ENCODE measurements at places on chromosomes 11 and 22.

GRCh38 chr11:64223001-64223651 is 2.9 kb downstream of the TRPT1 start:
- no peak for DNase-seq

- no peak for DNase-seq
These were observed 143.0 kb downstream of the ELP4 start for GRCh38 chr11:31652528-31652927.

- DNase-seq, result no peak
These were observed 17.3 kb downstream of the SLC3A2 start for GRCh38 chr11:62898027-62898426.

DNA sequence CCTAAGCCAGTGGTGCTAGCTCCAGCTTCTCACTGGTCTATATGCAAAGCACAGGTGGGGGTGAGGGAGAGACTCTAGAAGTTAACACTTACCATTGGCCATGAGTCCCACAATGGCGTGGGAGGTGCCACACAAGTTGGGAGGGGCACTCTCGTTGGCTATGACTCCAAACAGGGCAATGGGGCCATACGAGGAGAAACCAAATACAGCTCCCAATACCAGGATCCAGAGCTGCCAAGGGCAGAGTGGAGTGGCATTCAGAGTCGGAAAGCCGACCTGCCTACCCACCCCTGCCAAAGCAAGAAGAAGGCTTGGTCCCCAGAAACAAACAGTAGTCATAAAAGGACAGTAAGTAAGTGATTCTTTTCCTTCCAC is 5.6 kb downstream of the SLC37A4 start:
- no peak for DNase-seq

GRCh38 chr11:59755701-59756557 is 753 bp downstream of the STX3 start:
- DNase-seq, result no peak

- no peak for DNase-seq
These were observed at the start of gene GRIA4 for GRCh38 chr11:105609832-105610781. TSS of gene GRIA4 (plus strand) at chr11:105610073. CDS start at chr11:105610998, 925 bp downstream.

GRCh38 chr22:37330200-37331033 is 48.1 kb downstream of the CYTH4 start:
- no peak for DNase-seq

GRCh38 chr11:44286268-44286880 is 23.6 kb downstream of the ALX4 start:
- DNase-seq, result peak; percentile 45

DNA sequence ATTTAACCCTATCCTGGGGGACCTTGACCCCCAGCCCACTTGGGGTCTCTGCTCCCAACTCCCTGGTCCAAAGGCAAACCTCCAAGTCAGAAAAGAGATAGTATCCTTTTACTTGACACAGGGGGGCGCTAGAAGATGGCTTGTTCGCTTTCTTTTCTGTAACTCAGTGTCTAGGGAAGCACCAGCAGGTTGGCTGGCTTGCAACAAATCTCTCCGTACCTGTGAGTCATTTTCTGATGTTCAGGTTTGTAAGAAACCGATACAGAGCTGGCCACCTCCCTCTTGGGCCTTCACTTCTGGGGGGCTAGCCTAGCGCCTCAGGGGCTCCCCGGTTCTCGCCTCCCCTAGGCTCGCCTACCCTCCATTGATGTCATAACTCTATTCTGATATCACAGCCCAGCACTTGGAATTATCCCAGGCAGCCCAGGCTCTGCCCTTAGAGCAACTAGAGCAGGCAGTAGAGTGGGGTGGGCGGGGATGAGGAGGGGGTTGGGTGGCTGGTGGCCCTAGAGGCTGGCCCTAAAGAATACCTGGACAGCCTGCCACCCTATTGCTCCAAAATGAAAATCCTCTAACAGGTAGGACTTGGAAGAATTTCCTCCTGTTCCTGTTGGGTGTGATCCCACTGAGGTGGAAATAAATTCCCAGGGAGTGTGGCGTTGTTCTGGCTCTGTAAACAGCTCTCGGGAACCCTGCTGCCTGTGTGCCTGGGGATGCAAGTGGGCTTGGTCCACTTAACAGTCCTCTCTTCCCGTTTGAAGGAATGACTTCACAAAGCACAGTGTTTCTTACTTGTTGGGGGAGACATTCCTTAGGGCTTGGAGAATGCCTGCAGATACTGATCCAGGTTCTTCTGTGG is 69.4 kb downstream of the OSBP2 start:
- DNase-seq, result no peak
